GM04503 (cell line): ENCODE measurements at places on chromosomes 3 and 15.

DNA sequence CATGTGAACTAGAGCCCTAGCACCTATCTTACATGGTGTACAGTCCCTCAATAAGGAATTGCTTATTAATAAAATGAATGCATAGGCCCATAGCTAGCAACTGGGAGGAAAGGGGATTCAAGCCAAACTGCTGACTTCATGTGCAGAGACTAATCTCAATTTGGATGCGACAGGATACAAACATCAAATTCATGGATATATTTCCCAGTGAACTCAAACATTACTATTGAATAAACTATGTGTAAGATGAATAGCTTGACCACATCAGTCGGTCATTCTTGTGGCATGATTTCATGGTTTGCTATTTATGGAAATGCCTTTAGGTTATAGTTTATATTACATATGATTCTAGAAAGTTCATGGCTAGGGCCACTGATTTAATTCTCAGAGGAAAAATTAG is 268.6 kb upstream of the SLITRK3 start:
- no peak for DNase-seq

DNA sequence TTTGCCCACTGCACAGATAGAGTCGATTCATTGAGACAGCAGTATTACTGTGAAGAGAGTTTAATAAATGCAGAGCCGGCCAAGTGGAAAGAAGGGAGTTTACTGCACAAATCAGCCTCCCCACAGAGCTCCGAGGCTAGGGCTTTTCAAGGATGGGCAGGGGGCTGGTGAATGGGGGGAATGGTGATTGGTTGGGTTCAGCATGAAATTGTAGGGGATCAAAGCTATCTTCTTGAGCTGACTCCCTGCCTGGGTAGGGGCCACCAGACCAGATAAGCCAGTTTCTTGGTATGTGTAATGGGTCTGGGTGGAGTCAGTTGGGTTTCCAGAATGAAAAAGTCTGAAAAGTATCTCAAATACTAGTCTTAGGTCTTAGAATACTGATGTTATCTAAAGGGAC is 66.6 kb downstream of the SYNPR start:
- no peak for DNase-seq

DNA sequence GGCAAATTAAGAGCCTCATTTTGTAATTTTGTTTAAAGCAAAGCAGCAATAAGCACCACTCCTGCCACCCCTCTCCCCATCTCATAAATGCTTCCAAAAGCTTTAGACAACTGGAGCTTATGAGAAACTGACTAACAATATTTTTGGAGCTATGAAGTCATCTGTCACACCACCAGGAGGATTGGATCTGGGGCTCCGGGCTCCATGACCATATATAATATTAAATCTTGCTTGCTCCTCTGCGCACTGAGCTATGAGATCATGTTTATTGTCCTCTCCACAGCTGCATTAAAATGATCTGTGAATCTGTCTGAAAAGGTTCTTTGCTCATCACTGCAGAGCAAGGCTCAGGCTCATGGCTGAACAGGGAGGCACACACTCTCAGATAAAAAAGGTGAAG is 323.7 kb downstream of the ZNF621 start:
- no peak for DNase-seq

DNA sequence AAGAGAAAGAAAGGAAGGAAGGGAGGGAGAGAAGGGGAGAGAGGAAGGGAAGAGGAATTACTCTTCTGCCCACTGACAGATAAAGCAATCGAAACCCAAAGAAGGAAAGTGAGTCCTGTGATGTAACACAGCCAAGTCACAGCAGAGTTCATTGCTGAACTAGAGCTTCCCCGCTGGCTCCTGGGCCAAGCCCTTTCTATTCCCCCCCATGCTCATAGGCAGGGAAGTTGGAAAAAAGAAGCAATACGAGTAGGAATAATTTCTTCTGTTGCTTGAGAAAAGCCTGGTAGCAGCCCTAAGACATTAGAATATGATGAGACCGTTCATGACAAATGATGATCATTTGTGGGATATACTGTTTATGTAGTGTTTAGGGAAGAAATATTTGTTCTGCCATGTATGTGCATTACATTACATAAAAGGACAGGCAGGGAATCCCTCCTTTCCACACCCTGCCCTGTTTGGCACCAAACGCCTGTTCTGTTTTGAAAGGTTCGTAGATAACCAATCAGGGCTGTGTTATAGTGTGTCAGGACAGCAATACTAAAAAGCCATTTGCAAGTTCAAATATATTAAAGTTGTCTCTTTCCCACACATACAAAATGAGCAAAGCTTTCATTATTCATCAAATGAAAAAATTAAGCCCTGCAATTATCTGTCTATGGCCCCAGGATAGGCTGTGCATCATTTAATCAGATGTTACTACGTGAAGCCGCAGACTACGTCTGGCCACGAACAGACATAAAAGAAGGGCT is 111.0 kb upstream of the TRPM1 start:
- no peak for DNase-seq

DNA sequence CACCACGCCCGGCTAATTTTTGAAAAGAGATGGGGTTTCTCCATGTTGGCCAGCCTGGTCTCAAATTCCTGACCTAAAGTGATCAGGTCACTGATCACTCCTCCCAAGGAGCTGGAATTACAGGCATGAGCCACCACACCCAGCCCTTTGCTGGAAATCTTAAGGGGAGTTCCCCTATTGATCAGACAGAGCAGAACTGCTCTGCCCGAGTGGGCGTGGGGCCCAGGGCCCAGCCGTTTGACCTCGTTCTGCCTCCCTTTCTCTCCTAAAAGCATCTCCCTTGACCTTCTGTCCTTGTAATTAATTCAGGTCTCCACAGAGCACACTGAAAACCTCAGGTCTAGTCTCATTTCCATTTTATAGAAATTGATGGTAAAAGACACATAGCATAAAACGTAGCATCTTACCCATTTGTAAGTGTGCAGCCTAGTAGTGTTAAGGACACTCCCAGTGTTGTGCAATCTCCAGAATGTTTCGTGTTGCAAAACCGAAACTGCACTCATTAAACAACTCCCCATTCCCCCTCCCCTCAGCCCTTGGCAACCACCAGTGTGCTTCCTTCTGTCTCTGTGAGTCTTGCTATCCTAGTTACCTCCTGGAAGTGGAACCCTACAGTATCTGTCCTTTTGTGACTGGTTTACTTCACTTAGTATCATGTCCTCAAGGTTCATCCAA is 89.3 kb downstream of the SLCO3A1 start:
- DNase-seq = peak; percentile 75
